ENCODE measurements at places on chromosomes 6 and 20.

DNA sequence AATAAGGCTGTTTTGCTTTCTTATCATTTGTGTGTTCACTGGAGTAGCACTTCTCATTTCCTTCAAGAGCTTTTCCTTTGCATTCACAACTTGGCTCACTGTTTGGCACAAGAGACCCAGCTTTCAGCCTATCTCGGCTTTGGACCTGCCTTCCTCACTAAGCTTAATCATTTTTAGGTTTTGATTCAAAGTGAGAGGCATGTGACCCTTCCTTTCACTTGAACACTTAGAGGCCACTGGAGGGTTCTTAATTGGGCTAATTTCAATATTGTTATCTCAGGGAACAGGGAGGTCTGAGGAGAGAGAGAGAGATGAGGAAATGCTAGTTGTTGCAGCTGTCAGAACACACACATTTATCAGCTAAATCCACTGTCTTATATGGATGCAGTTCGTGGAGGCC, 82.9 kb upstream of the SCAF8 start:
- DNase-seq = no peak

DNA sequence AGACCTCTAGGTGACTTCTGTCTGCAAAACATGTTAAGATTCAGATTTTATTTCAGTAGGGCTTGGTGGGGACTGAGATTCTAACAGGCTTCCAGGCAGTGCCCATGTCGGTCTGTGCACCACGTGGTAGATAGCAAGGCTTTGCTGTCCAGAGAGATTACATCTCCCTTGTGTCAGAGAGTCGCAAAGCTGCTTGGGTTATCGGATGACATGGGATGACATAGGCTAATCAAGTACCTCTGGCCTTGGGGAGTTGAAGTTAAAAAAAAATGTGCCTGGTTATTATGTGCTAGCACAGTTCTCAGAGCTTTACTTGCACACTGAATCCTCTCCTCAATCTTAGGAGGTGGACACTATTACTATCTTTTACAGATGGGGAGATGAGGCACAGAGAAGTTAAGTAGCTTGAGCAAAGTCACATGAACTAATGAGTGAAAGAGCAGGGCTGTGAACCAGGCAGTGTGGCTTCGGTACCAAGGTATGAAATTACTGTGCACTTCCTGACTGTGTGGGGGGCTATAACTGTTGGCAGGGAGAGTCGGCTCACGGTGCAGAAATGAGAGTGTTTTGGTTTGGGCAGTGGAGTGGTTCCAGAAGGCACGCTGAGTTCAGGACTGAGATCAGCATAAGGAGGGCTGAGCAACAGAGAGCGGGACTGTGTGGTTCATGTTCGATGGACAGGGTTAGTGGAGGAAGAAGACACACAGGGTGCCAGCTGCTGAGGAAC, 41.1 kb downstream of the FARS2 start:
- DNase-seq = no peak

- no peak for DNase-seq
Measured at GRCh38 chr6:46935687-46936086, 13.9 kb upstream of the ADGRF5 start.

GRCh38 chr6:142013287-142013686, 119.4 kb upstream of the GJE1 start:
- DNase-seq = no peak

All from stimulated activated CD8-positive, alpha-beta memory T cell treated with anti-CD3 and anti-CD28 coated beads, Interleukin-7, amount 100 ng/mL, for 4 hours (primary cell).